H1 (cell line): ENCODE measurements at places on chromosomes 7 and 10. TPM values are rescaled to one million over a fixed set of nuclear protein-coding genes. Genes with fewer than 3 reads are reported as not detected.

Gene CDHR3
- 5.9 and 6.4 TPM in 2 replicates for total RNA-seq

Gene PNLIPRP2
- 0.21 TPM in 1 of 2 replicates, not detected in the other for total RNA-seq

Gene FAM13C
- 0.23 and 0.56 TPM in 2 replicates for total RNA-seq

Gene THNSL1
- total RNA-seq, result 3.1 and 3.6 TPM in 2 replicates

Gene SEC23IP
- total RNA-seq, result 98.2 and 105 TPM in 2 replicates

Gene MUC3A
- total RNA-seq, result 43.9 and 44.6 TPM in 2 replicates

Gene PRKG1
- 15.2 and 16.0 TPM in 2 replicates for total RNA-seq

Gene PRSS58
- not detected in 2 replicates for total RNA-seq
